ENCODE measurements at places on chromosomes 7 and 10.

GRCh38 chr7:139367438-139368155, 7.9 kb downstream of the LUC7L2 start:
- DNase-seq = no peak

GRCh38 chr7:158559356-158559755, 28.3 kb downstream of the PTPRN2 start:
- no peak for DNase-seq

- no peak for DNase-seq
Observed at GRCh38 chr7:99596408-99596955, 1.6 kb upstream of the TMEM225B start.

GRCh38 chr10:115095758-115096157, 2.6 kb downstream of the ATRNL1 start:
- DNase-seq = no peak

DNA sequence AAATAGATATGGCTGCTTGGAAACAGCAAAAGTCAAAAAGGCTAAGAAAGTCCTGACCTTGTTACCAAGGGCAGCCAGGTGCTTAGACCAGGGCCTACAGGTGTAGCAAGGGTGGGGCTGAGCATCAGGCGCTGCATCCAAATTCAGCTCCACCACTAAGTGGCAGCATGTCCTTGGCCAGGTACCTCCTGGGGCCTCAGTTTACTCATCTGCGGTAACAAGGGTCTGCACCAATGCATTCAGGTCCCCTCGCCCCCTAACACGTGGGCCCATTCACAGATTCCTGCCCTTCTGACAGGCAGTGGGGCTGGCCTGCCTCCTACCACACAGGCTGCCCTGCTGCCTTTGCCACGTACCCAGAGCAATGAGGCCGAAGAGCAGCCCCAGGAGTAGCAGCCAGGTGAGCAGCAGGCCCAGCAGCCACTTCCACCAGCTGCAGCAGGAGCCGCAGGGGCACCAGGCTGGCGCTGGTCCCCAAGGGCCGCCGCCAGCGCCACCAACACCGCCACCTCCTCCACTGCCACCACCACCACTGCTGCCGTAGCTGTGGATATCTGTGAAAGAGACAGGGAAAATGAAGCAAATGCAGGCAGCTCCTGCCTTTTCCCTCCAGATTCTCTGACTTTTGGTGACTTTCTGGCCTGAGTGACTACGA, 28.9 kb downstream of the COL17A1 start:
- no peak for DNase-seq

- DNase-seq = no peak
Observed at GRCh38 chr7:117146059-117146458, 176.8 kb downstream of the WNT2 start.

DNA sequence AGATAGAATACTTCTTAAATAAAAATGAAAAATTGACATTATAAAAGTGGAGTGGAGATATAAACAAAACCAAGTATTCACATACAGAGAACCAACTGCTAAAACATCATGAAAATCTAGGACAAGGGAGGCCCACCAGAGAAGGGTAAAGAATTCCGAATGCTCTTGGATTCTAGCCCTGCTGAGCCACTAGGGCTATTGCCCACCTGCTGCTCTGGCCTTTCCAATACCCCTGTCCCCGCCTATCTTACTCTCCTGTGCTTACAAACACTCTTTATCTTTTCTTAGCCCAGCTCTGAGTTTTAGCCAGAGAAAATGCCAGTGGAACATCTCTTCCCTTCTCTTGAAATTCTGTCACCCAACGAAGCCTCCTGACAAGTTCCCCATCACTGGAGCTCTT, 100.3 kb downstream of the MACC1 start:
- no peak for DNase-seq

GRCh38 chr10:84012831-84013458, 126.4 kb upstream of the GHITM start:
- no peak for DNase-seq

DNA sequence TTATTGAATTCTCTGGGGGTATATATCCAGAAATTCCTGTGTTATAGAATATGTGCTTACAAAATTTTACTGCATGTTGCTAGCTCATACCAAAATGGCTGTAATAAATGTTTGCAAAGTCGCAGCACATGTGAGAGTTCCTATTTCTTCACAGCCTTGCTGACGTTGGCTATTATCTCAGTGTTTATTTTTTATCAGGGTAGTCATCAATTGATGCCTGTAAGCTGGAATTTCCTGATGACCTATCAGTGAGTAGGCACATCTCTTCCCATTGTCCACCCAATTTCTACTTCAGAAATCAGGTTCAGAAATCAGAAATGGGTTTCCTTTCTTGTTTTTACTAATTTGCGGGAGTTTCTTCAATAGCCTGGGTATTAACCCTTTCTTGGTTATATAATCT, 268.1 kb upstream of the FZD8 start:
- no peak for DNase-seq

DNA sequence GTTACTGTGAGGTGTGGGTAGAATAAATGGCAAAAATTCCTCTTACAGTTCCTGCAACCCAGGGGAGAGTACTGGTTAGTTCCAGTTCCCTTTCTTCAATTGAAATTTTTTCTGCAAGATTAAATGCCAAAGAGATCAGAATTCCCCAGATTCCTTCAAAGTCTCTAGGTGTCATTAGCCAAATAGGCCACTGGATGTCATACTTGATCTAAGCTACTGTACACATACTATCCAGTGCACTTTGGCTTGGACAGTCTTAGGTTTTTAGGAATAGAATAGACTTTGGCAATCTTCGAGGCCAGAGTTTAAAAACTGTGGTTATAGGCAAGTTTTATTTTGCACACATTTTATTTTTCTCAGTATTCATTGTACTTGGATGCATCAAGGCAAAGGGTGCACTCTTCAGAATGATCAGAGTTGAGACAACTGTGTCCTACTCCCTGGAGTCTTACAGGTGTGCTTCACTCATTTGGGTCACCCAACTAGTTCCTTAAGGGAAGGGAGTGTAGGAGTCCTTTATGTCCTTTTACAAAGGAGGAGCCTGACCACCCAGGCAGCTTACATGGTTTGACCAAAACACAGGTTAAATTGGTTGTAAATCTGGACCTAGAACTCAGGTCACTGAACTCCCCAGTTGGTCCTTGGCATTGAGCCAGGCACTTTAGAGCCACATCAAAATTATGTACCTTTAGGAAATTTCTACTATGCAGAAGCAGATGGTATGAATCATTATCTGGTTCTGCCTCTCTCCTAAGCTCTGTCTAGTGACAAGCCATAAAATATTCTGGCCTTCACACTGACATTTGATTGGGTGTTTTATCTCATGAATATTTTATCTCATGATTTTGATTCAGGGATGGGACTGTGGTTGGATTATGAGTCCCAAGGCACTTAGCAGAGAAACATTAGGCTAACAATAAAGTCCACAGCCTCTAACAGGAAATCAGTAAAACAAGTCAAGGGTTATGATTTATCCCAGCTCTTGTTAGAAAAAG, 49.5 kb downstream of the ASAH2B start:
- peak; percentile 17 for DNase-seq

DNA sequence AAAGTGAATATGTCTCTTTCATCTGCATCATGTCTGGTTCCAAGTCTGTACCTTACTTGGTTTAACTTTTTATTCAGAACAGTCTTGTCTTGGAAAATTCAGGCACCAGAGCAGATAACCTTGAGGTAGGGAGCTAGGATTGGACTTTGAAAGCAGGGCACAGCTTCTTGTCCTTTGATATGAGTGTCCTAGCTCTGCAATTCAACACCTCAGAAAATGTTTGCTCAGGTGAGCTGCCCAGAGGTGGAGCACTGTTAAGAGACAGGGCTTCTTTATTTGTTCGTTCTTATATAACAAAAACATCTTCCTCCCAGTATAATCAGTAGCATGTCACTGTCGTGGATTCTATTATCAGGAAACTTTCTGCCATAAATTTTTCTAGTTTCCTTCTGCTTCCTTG, 118.3 kb downstream of the LRRC4 start:
- DNase-seq = no peak

DNA sequence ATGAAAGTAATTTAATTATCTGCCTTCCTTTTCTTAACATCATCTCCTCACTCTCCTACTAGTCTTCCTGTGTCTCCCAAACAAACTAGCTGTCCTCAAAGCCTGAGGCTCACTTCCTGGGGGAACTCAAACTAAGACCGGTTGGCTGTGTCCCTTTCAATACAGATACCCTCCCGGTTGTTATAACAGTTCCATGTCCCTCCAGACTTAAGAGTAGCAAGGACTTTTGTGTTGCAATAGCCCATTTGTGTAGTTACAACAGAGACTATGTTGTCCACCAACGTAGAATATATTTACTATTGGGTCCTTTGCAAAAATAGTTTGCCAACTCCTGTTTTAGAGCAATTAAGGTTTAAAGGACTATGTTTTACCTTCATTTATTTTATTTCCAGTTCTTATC, 8.6 kb upstream of the TARP start:
- DNase-seq = no peak

DNA sequence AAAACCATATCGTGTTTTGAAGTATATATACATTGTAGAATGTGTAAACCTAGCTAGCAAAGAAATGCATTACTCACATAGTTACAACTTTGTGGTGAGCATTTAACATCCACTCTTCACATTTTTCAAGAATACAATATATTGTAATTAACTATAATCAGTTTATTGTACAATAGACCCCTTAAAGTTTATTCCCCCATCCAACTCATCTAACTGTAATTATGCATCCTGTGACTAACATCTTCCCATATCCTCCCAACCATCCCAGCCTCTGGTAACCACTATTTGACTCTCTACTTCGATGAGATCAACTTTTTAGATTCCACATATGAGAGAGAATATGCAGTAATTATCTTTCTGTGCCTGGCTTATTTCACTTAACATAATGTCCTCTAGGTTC, 526.4 kb downstream of the KIF20B start:
- DNase-seq = no peak

DNA sequence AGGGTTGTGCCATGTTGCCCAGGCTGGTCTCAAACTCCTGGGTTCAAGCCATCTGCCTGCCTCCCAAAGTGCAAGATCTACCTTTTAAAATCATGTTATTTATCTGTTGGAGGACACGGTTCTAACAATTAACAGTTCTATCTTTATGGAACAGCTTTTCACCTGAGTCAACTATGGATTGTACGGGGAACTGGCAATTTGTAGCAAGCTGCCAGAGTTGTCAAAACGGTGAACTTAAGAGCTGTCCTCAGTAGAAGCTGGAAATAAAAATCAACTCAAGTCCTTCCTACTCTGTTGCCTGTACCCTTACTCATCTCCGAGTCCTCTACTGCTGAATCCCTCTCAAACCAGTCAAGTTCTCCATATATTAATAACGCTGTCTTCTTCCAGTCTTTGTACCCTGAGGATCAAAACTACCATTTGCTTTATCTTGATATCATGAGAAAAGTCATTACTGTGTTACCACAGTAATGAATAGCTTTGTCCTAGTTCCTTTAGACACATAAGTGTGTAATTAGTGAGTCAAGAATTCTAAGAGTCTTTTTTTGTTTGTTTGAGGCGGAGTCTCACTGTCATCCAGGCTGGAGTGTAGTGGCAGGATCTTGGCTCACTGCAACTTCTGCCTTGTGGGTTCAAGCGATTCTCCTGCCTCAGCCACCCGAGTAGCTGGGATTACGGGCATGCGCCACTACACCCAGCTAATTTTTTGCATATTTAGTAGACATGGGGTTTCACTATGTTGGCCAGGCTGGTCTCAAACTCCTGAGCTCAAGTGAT, 28.2 kb downstream of the HBP1 start:
- DNase-seq = no peak

- no peak for DNase-seq
Observed at GRCh38 chr10:103451091-103451813, 918 bp downstream of the CALHM2 start.

GRCh38 chr7:118281196-118281595, 56.7 kb downstream of the ANKRD7 start:
- DNase-seq = no peak

GRCh38 chr7:138729444-138729843, 28.3 kb upstream of the SVOPL start:
- no peak for DNase-seq

GRCh38 chr7:87426160-87426559, 49.3 kb downstream of the ABCB4 start:
- DNase-seq = no peak

All from smooth muscle cell of the brain vasculature (primary cell).